ENCODE measurements at places on chromosomes 3 and 15.

- DNase-seq, result no peak
Observed at GRCh38 chr15:70084461-70084860, 13.3 kb downstream of the TLE3 start.

DNA sequence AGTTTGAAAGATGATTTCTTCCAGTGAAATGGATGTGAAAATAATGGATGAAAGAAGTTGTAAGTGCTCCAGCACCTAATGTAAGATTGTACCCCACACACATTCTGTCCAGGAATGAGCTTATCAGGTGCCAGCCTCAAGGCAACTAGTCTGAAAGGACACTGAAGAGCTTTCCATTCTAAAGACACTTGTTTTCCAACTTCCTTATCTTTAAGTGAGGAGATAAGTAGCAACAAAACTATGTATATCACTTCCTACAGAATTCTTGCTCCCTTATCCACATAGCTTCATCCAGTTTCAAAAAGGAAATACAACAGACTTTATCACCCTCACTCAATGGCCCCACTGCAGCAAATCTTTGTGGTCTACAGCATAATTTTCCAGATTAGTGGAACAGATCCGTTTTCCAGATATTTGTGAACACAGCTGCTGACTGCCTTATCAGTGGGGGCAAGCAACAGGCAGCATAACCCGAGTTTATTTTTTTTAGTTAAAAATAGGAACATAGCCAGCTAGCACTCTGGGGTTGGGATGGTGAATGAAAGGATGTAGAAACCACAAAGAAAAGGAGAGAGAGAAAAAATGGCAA is 60.6 kb downstream of the CD200R1L start:
- DNase-seq, result peak; percentile 82

GRCh38 chr3:55523471-55523870 is 36.4 kb upstream of the WNT5A start:
- DNase-seq, result no peak

- no peak for DNase-seq
Observed at GRCh38 chr3:151213881-151214280, 10.9 kb upstream of the GPR171 start.

DNA sequence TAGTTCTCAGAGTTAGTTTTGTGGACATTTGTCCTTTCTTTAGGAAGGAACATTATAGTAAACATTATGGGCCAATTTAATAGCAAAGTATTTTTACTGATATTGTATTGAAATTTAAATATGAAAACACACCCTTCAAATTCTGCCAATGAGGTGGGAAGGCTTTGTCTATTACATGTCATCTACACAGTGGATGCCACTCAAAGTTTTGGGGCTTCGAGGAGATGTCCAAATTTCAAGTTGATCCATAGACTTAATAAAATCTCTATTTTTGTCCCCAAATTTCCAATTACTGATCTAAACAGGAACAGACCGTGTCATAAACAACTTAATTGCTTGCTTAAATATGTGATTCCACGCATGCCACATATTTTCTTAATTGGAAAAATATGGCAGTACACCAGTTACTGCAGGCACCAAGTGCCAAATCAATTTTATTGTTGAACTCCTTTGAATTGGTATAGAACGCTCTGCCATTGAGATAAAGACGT is 1.7 kb downstream of the SHOX2 start:
- peak; percentile 19 for DNase-seq

- DNase-seq, result no peak
Observed at GRCh38 chr3:170636400-170636973, 50.6 kb upstream of the SLC7A14 start.

DNA sequence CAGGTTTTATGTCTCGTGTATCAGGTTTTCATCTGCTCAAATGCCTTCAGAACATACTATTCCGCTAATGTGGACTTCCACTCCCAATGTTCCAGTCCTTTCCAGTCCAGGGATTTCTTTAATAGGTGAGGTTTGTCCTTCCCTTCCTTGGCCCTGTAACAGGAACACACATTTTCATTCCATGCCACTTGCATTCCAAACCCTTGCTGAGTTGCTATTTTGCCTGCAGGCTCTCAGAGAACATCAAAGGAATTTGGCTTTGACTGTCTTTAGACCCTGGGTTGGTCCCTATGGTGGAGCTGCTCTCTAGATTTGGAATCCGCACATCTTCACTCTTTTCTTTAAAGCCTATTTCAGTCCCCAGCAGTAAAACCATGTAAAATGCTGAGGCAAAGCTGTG is 12.3 kb upstream of the ALCAM start:
- DNase-seq, result peak; percentile 51

GRCh38 chr15:66729331-66729951 is 27.4 kb downstream of the SMAD6 start:
- peak; percentile 58 for DNase-seq

- DNase-seq, result peak; percentile 19
Observed at GRCh38 chr3:178709051-178709450, 172.8 kb downstream of the KCNMB2 start.

GRCh38 chr3:72271923-72272322 is 487.0 kb upstream of the PROK2 start:
- no peak for DNase-seq

GRCh38 chr3:5296362-5296761 is 108.9 kb downstream of the EDEM1 start:
- DNase-seq, result no peak

- DNase-seq, result peak; percentile 38
Observed at GRCh38 chr3:33687406-33688010, 30.5 kb downstream of the CLASP2 start.

DNA sequence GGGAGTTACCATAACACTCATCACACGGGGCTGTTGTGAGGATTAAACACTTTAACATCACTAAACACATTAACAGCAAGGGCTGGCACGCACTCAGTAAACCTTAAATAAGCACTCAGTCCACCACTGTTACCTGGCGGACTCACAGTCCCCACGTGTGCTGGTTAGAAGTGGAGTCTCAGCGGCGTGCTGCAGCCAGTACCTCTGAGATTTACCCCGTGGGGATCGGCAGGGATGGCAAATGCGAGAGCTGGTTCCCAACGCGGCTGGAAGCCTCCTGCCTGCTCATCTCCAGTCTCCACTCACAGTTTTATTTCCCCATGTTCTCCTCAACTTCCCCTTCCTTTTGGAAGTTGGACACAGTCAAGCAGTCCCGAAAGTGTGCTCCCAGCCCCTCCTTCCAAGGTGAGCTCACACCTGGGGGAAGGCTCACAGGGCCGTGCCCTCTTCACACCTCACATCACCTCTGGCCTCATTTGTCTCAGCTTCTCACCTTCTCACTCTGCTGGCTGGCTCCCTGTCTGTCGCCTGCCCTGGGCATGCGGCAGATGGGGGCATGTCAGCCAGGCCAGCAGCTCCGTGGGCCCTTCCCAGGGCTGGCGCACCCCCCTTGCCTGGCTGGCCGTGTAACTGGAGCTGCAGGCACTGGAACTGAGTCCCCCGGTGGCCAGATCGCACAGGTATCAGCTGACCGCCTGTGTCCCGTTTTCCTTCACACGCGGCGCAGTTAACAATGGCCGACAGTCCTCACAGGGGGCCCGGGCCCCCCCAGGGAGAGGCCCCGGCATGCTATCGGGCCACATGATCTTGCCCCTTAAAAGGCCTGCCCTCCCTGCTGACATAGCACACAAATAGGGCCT is 87.1 kb downstream of the WNT7A start:
- DNase-seq, result no peak

GRCh38 chr3:67329358-67329757 is 325.1 kb downstream of the SUCLG2 start:
- no peak for DNase-seq

DNA sequence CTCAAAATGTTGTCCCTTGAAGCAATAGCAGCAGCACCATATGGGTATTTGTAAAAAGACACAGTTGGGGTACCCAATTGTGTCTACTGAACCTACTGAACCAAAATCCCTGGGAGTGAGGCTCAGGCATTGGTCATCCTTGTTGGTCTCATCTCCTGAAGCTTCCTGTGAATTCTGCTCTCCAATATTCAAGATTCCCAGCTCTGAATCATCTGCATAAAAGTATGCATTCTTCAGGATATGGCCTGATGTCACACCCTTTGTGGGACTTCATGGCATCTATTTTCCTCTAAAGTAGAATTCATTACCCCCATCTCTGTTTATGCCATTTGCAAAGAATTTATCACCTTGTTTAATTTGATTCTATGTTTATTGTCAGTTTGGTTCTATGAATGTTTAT is 13.3 kb upstream of the PTX3 start:
- peak; percentile 64 for DNase-seq

DNA sequence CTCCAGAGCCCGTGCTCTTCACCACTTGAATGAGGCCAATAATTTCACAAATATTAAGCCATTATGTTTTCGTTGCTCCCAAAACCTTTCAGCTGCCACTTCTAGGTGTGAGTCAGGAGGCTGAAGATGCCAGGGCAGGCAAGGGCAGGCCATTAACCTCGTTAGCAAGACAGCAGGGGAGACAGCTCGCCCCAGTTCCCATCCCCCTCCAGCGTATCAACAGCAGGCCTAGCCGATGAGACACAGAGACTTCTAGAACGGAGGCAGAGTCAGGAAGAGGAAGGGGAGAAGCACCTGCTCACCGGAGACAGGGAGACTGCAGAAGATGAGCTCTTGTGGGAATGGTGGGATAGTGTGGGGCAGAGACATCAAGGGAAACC is 28.0 kb upstream of the PLA2G4E start:
- no peak for DNase-seq

DNA sequence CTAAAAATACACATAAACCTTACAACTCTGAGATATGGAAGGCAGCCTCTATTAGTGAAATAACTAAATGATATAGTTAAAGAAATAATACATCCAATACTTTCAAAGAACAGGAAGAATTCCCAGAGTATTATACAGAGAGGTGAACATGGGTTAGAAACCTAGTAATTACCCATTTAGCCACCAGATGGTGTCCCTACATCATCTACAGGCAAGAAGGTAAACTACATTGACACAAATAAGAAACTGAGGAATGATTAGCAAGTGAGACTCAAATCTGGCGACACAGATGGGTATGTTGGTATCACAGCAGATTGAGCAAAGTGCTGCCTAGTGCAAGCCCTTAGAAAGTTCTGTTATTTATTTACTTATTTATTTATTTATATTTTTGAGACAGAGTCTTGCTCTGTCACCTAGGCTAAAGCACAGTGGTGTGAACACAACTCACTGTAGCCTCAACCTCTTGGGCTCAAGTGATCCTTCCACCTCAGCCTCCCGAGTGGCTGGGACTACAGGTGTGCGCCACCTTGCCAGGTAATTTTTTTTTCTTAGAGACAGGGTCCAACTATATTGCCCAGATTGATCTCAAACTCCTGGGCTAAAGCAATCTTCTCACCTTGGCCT is 28.2 kb downstream of the NEK4 start:
- DNase-seq, result peak; percentile 23

DNA sequence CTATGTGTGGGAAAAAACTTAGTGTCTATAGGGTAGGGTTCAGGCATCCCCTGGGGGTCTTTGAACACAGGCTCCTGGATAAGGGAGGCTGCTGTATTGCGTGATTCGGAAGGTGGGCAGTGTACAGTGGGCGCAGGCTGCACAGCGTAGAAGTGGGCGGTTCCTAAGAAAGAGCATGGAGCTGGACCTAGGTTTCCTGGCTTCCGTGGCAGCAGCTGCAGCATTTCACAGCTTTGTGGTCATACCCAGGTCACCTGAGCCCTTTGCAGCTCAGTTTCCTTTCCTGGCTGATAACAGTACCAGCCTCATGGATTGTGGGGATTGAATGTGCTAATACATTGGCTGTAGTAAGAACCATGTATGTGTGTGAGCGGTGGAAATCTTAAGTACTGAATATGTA is 22.2 kb downstream of the CFAP100 start:
- no peak for DNase-seq

GRCh38 chr3:40211579-40211978 is 97.9 kb upstream of the EIF1B start:
- no peak for DNase-seq

GRCh38 chr3:164852866-164853265 is 225.4 kb downstream of the SI start:
- no peak for DNase-seq

- no peak for DNase-seq
Observed at GRCh38 chr3:46406788-46407611, at the start of the genes CCR5AS and CCRL2. CCR5AS (minus strand) TSS chr3:46407066. CCRL2 (plus strand) TSS chr3:46407259; CDS start chr3:46408080, 821 bp downstream.

DNA sequence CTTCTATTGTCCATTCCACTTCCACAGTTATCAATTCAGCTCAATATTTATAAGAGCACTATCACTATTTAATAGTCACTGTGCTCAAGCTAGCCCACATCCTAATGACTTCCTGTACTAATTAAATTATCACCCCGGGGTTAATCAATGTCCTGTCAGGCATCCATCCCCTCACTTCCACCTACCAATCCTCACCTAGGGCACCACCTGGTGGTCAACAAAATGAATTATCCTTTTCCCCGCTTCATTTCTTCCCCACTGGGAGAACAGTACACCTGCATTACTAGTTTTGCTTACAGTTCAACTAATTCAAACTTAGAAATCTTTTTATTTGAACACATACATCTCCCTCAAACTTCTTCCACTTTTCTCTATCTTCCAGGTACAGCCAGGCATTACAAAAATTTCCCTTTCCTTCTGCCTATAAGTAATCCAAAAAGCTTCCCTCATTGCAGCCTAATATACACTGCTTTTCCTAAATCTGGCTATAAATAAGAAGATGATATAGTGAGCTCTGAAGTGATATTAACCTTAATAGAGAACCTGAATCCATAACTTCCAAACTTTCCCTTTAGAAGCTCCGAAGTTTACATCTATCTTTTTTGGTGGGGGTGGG is 68.5 kb downstream of the TMCC1 start:
- DNase-seq, result peak; percentile 46

- DNase-seq, result peak; percentile 43
Observed at GRCh38 chr3:116034794-116035193, 410.5 kb downstream of the LSAMP start.

DNA sequence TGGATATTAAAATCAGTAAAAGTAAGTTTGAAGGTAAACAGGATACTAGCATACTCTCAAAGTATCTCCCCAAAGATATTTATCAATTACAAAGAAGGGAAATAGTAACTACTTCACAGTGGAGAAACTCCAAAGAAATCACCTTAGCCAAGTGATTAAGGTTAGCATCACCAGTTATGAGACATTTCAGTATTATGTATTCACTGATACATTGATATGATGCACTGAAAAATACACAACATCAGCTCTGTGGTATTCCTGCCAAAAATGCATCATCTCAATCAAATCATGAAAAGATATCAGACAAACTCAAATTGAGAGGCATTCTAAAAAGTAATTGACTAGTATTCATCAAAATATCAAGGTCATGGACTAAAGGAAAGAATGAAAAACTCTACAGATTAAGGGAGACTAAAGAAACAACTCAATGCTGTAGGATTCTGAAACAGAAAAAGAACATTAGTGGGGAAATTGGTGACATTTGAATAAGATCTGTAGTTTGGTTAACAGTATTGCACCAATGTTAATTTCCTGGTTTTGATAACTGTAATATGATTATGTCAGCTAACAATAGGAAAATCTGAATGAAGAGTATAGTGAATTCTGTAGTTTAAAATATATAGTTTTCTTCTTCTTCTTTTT is 215.4 kb downstream of the UACA start:
- no peak for DNase-seq

Measured in fibroblast of upper back skin (primary cell).